ENCODE measurements at places on chromosomes 5 and 9. TPM values are rescaled to one million over a fixed set of nuclear protein-coding genes. Genes with fewer than 3 reads are reported as not detected.

S1PR3 gene
- 3.2 TPM for total RNA-seq

DNA sequence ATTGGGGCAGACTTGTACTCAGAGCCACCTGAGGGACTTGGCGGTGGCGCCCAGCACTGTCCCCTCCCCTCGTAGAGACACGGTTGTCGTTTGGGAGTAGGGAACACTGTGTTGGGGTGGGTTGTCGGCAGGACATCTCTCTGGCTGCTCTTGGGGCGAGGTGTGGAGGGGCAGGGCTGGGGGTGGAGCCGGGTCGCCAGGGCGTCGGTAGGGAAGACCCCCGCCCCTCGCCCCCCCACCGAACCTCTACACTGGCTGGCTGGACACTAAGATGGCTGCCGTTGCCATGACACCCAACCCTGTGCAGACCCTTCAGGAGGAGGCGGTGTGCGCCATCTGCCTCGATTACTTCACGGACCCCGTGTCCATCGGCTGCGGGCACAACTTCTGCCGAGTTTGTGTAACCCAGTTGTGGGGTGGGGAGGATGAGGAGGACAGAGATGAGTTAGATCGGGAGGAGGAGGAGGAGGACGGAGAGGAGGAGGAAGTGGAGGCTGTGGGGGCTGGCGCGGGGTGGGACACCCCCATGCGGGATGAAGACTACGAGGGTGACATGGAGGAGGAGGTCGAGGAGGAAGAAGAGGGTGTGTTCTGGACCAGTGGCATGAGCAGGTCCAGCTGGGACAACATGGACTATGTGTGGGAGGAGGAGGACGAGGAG is 778 bp downstream of the TRIM41 start:
- H3K36me3 ChIP-seq, result no peaks in the 10 kb centered on the region
- H3K4me1 ChIP-seq, result no peaks in the 10 kb centered on the region
- no peaks in the 10 kb centered on the region for H3K27me3 ChIP-seq
- peak overlapping the region; percentile 97 for H3K27ac ChIP-seq
- DNase-seq, result peak; percentile 60

CATSPER3 gene
- total RNA-seq, result 0.82 TPM

- peak; percentile 50 for DNase-seq
- no peaks in the 10 kb centered on the region for H3K27me3 ChIP-seq
- H3K4me3 ChIP-seq, result no peak overlapping the region
Observed at GRCh38 chr9:127838375-127839078, 15.9 kb downstream of the ENG start.

PLK2 gene
- 21.8 TPM for total RNA-seq

DNA sequence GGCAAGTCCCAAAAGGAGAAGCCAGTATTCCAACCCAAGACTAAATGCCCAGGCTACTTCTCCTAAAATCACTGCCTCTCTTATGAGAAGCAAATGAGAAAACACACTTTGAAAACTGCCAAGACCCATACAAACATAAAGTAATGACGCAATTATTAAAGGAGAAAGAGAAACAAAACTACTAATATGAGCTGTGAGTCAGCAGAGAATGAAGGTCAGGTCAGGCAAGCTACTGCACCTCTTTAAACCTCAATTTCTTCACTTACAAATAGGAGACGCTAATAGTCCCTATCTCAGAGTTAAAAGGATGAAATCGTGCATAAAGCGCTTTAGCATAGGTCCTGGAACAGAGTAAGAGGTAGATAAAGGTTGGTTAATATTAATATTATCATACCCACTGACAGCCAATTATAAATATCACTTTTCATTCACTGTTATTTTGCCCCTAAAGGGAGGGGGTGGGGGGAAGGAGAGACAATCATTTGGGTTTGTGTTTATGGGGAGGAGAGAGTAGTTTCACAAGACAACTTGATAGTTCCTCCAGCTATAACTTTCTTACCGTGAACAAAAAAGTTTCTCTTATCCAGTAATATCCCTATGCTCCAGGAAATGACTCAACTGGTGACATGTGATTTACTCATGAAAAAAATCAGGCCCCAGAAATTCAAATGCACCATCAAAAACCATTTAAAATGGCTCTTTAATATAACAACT is 3.6 kb downstream of the PSMB7 start:
- no peak for DNase-seq
- no peaks in the 10 kb centered on the region for H3K4me1 ChIP-seq
- no peak overlapping the region for H3K27ac ChIP-seq
- H3K4me3 ChIP-seq, result no peak overlapping the region
- peaks cover 4% of the 10 kb centered on the region for H3K36me3 ChIP-seq

DNA sequence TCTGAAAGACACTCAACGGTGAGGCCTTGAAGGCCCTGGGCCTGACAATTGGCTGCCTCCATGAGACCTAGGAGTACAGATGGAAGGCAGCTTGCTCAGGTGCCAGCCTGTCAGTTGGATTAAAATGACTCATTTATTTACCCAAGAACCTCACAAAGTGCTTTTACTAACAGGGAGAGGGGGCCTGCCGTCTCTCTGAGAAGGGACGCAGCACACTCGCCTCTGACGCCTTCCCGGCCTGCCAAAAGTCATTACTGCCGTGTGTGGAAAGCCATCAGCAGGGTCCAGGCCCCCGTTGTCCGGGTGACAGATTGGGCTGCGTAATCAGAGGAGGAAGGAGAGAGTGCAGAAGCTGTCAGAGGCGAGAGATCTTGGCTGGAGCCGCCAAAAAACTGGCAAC is 32.4 kb downstream of the DDX31 start:
- DNase-seq, result peak; percentile 71
- H3K4me1 ChIP-seq, result peaks cover 7% of the 10 kb centered on the region
- no peak overlapping the region for H3K4me3 ChIP-seq
- H3K36me3 ChIP-seq, result no peaks in the 10 kb centered on the region
- H3K27ac ChIP-seq, result peak overlapping the region; percentile 39

DNA sequence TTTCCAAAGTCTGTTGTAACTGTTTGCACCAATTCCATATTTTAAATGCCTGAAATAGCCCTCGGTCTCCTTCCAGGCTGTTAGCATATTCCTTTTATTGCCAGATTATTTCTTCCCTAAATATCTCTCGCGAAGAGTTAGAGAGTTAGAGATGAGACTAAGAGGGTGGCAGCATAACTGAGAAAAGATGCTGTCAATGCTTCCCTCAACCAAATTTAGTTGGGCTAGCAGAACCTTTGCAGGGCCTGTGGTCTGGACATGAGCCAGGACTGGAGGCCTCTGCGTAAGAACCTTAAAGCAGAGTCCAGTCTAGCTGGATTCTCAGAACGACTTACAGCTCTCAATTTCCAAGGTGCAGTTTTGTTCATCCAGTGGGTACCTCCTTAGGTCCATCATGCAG is 135.9 kb downstream of the GABRB2 start:
- H3K4me3 ChIP-seq, result no peak overlapping the region

DNA sequence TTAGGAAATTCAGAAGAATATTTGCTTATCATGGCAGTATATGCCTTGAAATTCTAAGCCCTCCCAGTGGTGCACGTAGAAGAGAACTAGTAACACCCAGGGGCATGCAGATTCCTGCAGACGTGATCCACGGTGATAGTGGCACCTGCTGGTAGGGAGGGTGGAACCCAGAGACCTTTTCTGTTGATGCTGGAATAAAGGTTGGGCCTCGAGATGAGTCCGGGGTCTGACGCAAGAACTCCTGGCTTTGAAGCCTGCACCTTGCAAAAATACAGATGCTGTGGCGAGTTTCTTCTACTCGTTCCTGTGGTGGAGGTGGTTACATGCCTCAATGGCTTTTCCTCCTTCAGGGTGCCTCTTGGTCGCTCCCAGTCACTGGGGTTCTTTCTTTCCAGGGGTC is 39.5 kb upstream of the PHF2 start:
- DNase-seq, result no peak
- no peaks in the 10 kb centered on the region for H3K27me3 ChIP-seq
- H3K4me3 ChIP-seq, result no peak overlapping the region
- no peaks in the 10 kb centered on the region for H3K36me3 ChIP-seq

DNA sequence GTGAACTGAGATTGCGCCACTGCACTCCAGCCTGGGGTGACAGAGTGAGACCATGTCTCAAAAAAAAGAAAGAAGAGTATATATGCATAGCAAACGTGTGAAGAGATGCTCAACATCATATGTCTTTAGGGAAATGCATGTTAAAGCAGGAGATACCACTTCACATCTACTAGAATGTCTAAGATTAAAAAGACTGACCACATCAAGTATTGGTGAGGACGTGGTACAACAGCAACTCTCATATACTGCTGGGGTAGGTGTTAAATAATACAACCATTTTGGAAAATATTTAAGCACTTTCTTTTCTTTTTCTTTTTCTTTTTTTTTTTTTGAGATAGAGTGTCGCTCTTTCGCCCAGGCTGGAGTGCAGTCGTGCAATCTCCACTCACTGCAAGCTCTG is 1.6 kb upstream of the TBC1D13 start:
- no peaks in the 10 kb centered on the region for H3K36me3 ChIP-seq
- H3K27me3 ChIP-seq, result no peaks in the 10 kb centered on the region
- H3K4me3 ChIP-seq, result no peak overlapping the region
- DNase-seq, result no peak
- peaks cover 4% of the 10 kb centered on the region for H3K4me1 ChIP-seq

- no peak overlapping the region for H3K4me3 ChIP-seq
- H3K4me1 ChIP-seq, result no peaks in the 10 kb centered on the region
- no peak for DNase-seq
- H3K27me3 ChIP-seq, result no peaks in the 10 kb centered on the region
Observed at GRCh38 chr5:106443746-106444145, 1227.0 kb downstream of the EFNA5 start.

DNA sequence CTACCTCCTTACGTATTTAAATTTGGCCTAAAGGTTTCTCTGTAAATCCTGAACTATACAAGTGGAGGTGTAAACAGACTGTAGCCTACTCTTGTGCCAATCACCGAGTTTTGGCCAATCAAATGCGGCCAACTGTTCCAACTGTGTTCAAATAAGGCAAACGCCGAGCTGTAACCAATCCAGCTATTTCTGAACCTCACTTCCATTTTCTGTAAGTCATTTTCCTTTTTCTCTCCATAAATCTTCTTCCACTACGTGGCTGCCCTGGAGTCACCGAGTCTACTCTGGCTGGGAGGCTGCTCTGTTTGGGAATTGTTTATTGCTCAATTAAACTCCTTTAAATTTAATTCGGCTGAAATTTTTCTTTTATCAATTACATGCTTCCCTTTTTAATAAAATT is 58.4 kb downstream of the S1PR3 start:
- no peaks in the 10 kb centered on the region for H3K27me3 ChIP-seq
- H3K4me1 ChIP-seq, result no peaks in the 10 kb centered on the region
- H3K27ac ChIP-seq, result no peak overlapping the region
- no peak overlapping the region for H3K4me3 ChIP-seq
- no peak for DNase-seq

GRCh38 chr9:127568618-127568970 is 43.5 kb upstream of the STXBP1 start:
- peaks cover 14% of the 10 kb centered on the region for H3K4me1 ChIP-seq
- DNase-seq, result no peak
- peak overlapping the region; percentile 92 for H3K27ac ChIP-seq
- peak overlapping the region; percentile 68 for H3K4me3 ChIP-seq
- no peaks in the 10 kb centered on the region for H3K27me3 ChIP-seq

DNA sequence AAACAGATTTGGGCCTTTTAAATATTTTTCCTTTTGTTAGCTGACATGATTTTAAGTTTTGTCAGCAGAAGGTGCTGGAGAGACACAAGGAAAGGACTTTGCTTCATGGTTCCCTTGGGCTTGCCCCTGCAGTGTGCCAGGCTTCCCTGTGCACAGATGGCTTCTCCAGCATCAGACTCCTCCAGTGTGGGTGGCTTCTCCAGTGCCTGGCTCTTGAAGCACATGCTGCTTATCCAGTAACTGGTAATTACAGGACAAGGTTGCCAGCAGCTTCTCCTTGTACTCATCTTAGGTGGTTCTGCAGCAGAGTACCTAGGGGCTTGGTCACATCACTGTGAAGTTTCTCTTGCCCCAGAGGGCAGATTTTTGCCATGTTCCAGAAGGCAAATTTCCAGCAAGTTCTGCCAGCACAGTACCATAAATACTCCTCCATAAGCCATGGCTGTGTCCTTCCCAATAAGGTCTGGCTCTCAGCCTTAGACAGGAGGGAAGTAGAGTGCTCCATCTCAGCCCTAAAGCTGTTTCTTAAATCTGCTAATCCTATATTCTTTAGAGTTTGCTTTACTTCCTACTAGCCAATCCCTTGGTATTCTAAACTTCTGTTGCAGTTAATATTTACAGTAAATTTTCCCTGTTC is 62.4 kb downstream of the PJA2 start:
- H3K36me3 ChIP-seq, result no peaks in the 10 kb centered on the region
- H3K27me3 ChIP-seq, result no peaks in the 10 kb centered on the region
- peaks cover 3% of the 10 kb centered on the region for H3K4me1 ChIP-seq
- H3K4me3 ChIP-seq, result no peak overlapping the region
- peak; percentile 21 for DNase-seq

ATG10 gene
- 8.2 TPM for total RNA-seq

DNA sequence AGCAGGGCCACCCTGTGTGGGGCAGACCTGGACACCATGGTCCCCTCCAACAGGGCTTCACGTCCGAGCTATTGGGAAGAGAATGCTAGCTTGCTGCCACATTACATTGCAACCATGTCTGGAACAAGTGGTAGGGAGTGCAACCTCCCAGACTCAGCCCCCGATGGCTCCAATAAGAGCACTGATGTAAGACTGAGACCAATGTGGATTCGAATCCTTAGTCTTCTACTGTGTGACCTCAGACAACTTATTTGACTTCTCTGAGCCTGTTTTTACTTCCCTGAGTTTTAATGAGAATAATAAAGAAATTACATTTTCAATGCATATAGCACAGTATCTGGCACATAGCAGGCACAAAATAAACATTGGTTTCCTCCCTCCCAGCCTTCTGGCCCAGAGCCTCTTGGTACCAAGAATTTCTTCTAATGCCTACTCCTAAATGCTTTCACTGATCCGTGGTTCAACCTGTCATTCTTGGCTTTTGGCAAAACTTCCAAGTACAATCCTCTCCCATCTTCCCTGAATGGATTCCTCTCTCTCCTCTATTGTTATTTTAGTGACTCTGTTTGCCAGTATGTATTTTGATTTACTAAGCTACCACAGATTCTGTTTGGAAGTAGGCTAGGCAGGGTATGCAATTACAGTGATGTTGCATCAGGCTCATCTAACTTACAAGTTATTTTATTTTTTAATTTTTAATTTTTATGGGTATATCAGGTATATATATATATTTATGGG is 34.6 kb upstream of the COL15A1 start:
- DNase-seq, result no peak
- H3K27me3 ChIP-seq, result no peaks in the 10 kb centered on the region
- peak overlapping the region; percentile 65 for H3K27ac ChIP-seq
- no peaks in the 10 kb centered on the region for H3K36me3 ChIP-seq
- no peaks in the 10 kb centered on the region for H3K4me1 ChIP-seq

DNA sequence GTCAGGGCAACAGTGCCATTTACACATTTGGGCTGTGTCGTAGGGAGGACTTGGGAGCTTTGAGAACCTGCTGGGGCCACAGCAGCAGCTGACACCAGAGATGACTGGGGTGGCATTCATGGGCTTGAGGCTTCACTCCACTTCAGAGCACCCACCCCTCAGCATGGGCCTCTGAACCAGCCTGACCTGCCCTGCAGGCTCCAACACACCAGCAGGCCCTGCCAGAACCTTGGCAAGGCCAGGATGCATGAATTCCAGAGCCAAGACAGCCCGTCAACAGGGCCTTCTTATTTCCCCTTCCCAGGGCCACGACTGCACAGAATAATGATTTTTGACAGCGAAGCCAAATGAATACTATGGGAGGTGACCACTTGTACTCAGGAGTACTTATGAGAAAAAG is 77.0 kb downstream of the SMIM23 start:
- no peaks in the 10 kb centered on the region for H3K4me1 ChIP-seq
- DNase-seq, result no peak
- H3K4me3 ChIP-seq, result no peak overlapping the region
